ENCODE measurements at places on chromosomes 6 and 20.

DNA sequence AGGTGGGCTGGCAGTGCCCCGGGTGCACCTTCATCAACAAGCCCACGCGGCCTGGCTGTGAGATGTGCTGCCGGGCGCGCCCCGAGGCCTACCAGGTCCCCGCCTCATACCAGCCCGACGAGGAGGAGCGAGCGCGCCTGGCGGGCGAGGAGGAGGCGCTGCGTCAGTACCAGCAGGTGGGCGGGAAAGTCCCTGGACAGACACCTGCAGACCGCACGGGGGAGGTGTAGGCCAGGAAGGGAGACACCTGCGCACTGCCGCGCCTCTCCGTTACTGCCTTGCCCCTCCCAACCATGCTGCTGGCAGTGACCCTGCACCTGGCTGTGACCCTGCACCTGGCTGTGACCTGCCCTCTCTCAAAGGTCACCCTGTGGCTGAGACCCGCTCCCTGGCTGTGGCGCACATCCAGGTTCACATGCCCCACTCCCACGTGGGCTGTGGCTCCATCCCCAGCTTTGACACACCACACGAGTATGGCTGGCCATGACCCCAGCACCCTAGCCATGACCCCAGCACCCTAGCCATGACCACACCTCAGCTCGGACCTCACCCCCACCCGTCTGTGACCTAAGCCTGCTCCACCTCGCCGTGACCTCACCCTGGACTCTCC, 11.6 kb downstream of the RBCK1 start:
- DNase-seq, result no peak

- DNase-seq, result no peak
Measured at GRCh38 chr20:38874460-38875174, 51.6 kb upstream of the FAM83D start.

DNA sequence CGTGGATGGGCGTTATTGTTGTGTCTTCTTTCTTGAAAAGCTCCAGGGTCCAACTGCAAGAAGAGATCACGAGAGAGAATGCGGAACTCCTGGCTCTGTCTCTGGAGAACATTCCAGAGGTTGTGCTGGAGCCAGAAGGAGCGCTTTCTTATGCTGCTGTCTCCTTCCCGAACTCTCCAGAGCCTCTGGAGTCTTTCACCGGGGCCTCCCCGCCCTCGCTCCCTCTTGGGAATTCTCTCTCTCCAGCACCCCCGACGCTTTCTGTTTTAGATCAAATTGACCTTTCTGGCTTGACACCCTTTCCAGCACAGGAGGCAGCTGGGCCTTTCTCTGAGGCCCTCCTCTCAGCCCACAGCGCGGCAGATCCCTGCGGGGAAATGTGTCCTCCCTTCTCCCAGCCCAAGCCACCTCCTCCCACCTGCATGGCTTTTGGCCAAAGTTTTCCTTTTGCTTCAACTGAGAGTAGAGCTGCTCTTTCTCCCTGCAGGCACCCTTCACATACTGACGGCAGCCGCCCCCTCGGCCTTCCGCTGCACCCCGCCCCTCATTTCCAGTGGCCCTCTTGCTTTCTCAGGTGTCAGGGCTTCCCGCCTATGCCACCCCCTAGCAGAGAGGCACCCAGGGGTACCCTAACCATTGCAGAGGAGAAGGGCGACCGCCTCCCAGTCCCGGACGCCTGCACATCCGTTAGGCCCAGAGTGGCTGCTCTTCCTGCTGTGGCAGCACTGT, 6.6 kb upstream of the CCR6 start:
- peak; percentile 6 for DNase-seq

- DNase-seq, result no peak
Measured at GRCh38 chr6:152078804-152079203, 271.3 kb downstream of the ESR1 start.

DNA sequence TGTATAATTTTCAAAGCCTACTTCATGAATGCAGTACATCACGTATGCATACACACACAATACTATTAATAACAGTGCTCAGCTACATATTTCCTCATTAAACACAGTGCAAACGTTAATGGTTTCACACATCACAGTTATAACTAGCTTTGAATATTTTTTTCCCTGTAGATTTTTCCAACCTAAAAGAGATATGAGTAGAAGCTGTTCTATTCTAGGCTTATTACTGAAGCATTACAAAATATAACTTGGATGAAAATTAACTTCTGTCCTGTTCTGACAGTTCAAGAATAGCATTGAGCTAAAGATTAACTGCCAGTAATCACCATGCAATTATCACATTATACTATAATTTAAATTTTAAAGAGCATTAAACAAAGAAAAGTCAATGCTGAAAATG, 6.2 kb downstream of the LMBRD1 start:
- no peak for DNase-seq

DNA sequence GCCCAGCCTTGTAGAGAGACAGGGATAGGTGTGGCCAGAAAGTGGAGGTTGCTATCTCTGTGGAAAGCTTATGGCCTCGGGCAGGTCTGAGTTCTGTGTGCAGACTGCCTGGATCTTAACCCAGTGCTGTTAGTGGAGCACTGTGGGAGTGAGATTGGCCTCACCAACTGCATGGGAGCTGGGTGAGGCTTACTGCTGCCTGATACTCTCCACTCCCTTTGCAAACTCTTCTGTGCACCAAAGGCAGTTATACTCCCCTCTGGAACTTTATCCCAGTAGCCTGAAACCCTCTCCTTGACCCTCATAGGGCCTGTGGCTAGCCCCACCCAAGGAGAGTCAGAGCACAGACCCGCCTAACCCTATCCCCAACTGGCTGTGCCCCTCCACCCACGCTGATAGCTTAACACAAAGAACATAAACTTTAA, 41.4 kb upstream of the PKIB start:
- no peak for DNase-seq

- DNase-seq, result peak; percentile 67
Measured at GRCh38 chr6:33419580-33420490, at the start of gene SYNGAP1. SYNGAP1 (plus strand) TSS chr6:33420065; CDS start chr6:33420265, 200 bp downstream.

DNA sequence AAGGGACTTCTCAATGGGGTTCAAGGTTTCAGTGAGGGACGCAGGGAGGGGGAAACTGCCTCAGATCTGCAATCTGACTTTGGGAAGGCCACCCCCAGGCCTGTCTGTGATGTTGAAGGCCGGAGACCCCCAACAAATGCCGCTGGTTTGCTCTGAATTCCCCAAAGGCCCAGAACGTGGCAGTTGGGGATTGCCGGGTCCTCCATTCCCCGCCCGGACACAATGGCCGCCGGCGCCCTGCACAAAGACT, 326 bp upstream of the BCL2L1 start:
- no peak for DNase-seq

DNA sequence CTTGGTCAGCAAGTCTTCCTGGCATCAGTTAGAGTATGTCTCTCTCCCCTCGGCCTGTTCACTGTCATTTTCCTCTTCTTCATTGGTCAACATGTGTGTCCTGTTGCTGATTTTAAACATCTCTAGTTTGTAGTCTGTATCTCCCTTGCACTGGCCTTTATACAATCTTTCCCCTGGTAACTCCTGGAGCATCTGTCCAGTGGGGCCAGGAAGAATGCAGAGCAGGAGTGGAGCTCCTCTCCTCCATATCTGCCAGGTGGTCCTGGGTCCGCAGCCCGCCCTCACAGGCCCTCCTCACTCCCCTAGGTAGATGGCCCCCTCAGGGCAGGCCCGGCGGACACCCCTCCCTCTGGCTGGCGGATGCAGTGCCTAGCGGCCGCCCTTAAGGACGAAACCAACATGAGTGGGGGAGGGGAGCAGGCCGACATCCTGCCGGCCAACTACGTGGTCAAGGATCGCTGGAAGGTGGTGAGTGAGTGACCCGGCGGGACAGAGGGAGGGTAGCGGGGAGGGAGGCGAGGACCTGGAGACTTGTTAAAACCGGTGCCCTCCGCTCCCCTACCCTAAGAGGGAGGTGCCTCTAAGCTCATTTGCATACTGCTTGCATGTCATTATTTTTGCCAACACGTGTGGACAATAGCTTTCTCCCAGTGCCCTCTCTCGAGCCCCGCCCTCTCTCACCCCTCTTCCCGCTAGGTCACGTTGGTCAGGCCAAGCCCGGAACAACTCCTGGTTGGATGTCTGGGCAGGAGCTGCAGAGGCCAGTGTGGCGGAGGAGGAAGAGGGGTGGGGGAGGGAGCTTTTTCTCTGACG, 3.2 kb downstream of the TTBK1 start:
- DNase-seq, result no peak

DNA sequence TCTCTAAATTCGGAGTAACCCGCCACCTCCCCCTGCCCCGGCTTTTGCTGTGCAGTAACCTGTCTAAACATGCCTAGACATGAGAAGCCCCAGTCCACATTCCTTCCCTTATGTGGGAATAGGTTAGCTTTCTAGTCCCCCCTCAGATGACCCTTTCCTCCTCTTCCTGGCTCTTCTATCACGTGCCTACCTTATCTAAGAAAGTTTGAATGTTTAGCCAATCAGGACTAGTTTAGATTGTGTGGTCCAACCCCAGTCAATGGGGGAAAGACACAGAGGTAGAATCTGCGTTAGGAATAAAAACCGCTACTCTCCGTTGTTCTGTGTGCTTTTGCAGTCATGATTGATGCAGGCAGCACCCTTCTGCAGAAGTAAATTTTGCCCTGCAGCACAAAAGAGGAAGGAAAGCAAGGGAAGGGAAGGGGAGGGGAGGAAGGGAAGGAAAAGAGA, 69.0 kb upstream of the CD93 start:
- DNase-seq, result no peak
